ENCODE measurements at places on chromosomes 6 and 20.

- no peak for DNase-seq
Observed at GRCh38 chr6:11778648-11779328, at the start of gene ADTRP. TSS of gene ADTRP (minus strand) at chr6:11778803. CDS start at chr6:11778759, 44 bp downstream.

- DNase-seq = no peak
Observed at GRCh38 chr6:12343122-12343439, 52.9 kb downstream of the EDN1 start.

DNA sequence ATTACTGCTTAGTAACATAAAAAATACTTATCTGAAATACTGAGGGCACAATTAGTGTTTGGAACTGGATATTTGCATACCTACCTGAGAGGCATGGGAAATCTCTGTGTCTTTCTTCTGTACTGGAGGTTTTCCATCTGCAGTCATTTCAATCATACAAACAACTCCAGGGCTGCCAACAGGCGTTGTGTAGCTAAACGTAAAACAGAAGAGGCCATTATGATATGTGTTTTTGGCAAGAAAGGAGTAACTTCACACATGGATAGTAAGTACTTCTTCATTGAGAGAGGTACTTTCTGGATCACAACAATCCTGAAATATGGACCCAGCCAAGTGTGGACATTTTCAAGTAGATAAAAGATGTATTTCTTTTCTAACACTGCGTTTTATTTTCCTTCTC, 363.4 kb downstream of the PHF3 start:
- no peak for DNase-seq

GRCh38 chr20:60331688-60332300, 373.6 kb downstream of the CDH26 start:
- no peak for DNase-seq

- DNase-seq = no peak
Observed at GRCh38 chr6:90195094-90195829, 101.4 kb downstream of the BACH2 start.

DNA sequence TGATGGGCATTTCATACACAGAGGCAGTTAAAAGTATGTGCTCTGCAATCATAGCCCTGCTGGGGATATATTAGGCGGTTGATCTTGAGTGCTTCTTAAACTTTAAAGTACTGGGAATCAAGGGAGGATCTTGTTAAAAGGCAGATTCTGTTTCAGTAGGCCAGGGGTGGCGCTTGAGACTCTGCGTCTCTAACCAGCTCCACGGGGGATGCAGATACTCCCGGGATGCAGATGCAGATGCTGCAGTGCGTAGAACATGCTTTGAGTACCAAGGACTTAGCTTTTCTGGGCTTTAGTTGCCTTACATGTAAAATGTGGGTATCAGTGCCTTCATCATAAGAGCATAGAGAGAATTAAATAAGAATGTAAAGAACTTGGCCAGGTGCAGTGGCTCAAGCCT, 44.4 kb upstream of the ENPP5 start:
- no peak for DNase-seq

DNA sequence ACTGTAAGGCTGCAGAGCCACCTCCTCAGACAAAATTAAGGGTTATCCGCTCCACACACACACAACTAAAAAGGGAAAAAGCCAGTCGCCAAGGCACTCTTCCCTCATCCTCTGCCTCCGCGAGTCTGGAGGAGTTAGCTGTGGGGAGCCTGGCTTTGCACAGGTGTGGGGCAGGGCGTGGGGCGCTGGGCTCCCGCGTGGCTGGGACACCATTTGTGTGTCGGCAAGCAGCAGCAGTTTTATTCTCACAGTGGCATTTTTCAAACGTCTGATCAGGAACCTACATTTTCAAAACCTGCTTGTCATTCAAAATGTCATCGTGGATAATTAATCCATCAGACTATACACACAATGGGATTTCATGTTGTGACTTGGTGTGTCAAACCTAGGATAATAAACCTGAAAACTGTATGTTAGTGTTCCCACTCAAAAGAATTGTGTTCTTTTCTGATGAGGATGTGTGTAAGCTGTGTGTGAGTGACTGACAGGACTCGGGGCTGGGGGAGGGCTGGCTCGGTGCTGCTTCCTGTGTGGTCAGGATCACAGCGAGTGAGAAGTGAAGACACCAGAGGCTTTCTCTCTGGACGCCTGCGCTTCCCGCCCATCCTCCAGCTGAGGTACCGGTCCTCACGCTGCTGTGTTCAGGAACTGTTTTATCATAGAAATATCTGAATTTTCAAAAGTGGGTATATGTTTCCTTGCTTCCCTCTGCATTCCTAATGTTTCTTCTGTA, 83.1 kb downstream of the IRF4 start:
- peak; percentile 63 for DNase-seq
